ENCODE measurements at places on chromosomes 4 and X. TPM values are rescaled to one million over a fixed set of nuclear protein-coding genes. Genes with fewer than 3 reads are reported as not detected.

DNA sequence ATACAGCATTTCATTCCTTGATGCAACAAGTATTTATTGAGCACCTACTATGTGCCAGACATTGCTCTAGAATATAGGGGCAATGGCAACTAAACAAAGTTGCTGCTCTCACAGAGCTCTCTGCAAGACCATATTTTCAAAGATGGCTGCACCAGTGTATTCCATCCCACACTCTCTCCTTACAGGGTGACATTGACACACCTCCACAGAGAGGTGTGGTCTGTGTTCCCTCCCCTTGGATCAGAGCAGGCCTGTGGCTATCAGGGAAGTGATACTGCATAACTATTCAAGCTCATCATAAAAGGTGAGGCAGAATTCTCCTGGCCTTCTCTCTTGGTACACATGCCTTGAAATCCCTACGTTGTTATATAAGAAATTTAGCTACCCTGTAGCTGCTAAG, 95.3 kb upstream of the SOD3 start:
- DNase-seq = no peak

Gene MAGEA4
- not detected for total RNA-seq

Gene ZFYVE28
- 12.9 TPM for total RNA-seq

DNA sequence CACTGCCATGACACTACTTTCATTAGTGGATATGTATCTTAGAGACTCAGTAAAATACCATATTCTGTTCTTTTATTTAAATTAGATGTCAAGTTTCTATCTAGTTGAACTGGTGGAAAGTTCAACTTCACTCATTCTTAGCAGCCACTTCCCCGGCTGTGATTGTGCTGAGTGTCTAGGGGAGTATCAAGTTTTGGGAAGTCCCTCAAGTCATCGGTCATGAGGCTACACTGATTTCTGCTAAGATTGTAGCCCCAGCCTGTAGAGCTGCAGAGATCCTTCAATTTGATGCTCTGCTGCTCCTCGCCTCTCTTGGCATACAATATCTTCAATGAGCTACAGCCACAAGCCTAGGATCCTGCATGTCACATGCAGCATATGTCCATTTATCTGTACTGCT, 53.9 kb downstream of the DMP1 start:
- DNase-seq = no peak

DNA sequence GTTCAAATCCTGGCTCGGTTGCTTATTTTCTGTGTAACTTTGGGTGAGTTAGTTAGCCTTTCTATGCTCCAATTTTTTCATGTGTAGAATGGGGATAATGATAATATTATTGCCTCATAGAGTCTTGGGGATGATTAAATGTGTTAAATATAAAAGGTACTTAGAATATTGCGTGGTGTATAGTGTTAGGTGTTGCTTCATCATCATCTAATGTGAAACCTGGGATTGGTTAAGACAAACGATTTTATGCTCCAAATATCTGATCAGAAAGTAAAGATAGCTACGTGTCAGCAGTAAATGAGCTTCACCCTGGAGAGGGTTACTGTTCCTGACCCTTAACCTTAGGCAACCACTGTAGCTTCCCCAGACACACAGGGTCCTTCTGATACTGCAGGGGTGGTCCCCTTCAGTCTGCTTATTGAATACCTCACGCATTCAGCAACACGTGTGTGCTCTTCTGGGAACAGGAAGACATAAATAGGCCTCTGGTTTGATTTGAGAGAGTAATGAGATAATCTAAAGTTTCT, 50.1 kb downstream of the GPAT3 start:
- DNase-seq = no peak

Gene ABLIM2
- 5.2 TPM for total RNA-seq

Gene FANCB
- total RNA-seq = 1.5 TPM

DNA sequence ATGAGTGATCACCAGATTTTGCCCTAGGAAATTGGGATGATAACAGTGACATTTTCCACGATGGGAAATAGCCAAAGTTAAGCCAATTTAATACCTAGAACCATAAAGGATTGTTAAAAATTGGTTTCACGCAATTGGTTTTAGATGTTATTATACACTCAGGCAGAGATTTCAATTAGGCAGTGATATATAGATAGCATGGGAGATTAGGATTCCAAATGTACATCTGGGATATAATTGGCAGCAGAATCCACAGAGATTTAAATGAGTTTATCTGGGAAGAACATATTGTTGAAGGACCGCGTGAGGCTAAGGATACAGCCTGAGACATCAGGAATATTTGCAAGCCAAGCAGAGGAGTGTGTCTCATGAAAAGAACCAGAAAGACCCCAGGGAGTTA, 351.6 kb downstream of the GPM6A start:
- DNase-seq = no peak

DNA sequence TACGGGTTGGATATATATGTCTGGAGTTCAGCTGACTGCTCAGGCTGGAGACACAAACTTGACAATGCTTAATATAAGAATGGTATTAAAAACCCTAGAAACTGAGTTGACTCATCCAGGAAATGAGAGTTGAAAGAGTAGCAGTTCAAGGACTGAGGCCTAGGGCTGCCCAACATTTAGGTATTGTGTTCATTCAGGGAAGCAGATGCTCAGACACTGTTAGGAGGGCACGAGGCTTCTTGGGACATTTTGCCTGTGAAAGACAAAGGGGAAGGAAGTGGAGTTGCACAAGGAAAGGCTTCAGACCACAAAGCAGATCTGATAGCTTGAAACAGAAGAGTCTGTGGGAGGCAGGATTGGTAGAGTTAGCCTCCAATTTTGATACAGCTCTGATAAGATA, 52.0 kb upstream of the HS3ST1 start:
- DNase-seq = peak; percentile 52

Gene GPC4
- total RNA-seq = 41.9 TPM

Measured in lower lobe of right lung (tissue), 2 donors.